ENCODE measurements at places on chromosomes 4 and X.

DNA sequence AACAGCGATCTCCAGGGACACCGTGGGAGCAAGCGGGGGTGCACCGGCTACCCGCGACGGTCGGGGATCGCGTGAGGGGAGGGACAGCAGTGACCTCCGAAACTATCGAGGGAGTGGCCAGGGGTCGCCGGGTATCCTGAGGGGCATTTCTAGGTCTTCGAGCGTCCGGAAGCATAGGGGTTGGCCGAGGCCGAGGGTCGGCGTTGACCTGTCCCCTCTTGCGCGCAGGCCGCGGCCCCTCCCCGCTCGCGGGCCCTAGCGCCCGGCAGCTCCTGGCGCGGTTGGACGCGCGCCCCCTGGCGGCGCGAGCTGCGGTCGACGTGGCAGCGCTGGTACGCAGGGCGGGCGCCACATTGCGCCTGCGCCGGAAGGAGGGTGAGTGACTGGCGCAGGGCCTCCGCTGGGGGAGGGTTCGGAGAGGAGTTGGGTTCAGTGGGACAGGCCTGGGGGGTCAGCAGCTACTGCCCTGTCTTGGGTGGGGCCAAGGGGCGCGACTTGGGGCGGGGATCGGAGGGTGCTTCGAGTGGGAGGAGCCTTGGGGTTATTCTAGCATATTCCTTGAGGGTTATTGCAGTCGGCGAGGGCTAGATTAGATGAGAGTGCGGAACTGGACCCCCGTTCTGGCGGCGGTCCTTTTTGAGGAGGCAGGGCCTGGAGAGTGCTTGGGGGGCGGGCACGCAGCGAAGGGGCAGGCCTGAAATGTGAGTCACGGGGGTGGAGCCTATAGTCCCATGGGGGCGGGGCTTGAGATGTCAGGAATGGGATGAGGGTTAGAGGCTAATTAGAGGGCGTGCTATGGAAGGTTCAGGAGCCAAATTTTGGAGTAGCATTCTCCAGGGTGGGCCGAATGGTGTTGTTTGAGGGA lies 1.2 kb downstream of the MAGIX start:
- DNase-seq = peak; percentile 73
- H3K36me3 ChIP-seq = no peaks in the 10 kb centered on the region
- no peaks in the 10 kb centered on the region for H3K27me3 ChIP-seq

GRCh38 chrX:12956704-12957534 lies 18.0 kb upstream of the TMSB4X start:
- peaks cover 48% of the 10 kb centered on the region for H3K4me1 ChIP-seq
- DNase-seq = peak; percentile 88
- no peaks in the 10 kb centered on the region for H3K36me3 ChIP-seq

GRCh38 chr4:87126056-87126455 lies 94.4 kb downstream of the KLHL8 start:
- peaks cover 21% of the 10 kb centered on the region for H3K36me3 ChIP-seq
- H3K4me3 ChIP-seq = no peak overlapping the region
- no peak for DNase-seq
- no peaks in the 10 kb centered on the region for H3K27me3 ChIP-seq
- no peak overlapping the region for H3K27ac ChIP-seq
- no peaks in the 10 kb centered on the region for H3K4me1 ChIP-seq

- H3K4me3 ChIP-seq = no peak overlapping the region
- H3K27ac ChIP-seq = no peak overlapping the region
- H3K36me3 ChIP-seq = no peaks in the 10 kb centered on the region
- no peak for DNase-seq
- H3K27me3 ChIP-seq = peaks cover 96% of the 10 kb centered on the region
Observed at GRCh38 chr4:7426525-7427171, 8.1 kb downstream of the PSAPL1 start.

GRCh38 chr4:161900110-161900509 lies 263.7 kb downstream of the FSTL5 start:
- H3K36me3 ChIP-seq = no peaks in the 10 kb centered on the region
- no peaks in the 10 kb centered on the region for H3K4me1 ChIP-seq
- no peak overlapping the region for H3K27ac ChIP-seq
- DNase-seq = no peak
- no peaks in the 10 kb centered on the region for H3K27me3 ChIP-seq
- no peak overlapping the region for H3K4me3 ChIP-seq
